Right forelimb (tissue), 1 donor: ENCODE measurements at places on chromosomes 4 and X.

DNA sequence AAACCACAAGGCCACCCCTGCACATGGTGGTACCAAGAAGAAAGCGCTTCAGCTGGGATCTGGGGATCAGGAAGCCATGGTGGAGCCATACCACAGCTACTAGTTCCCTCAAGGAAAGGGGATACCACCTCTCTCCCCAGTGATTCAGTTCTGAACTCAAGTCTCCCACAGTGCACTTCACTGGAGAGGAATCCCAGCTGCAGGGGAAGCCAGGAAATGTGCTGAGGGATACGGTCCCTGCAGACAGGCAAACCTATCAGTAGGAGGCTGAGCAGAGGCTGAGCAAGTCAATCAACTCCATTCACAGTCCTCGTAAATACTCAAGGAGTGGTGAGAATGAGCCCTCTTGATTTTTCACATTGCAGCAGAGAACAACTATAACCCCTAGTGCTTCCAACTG lies 11.0 kb downstream of the TMEM192 start:
- no peak for DNase-seq

DNA sequence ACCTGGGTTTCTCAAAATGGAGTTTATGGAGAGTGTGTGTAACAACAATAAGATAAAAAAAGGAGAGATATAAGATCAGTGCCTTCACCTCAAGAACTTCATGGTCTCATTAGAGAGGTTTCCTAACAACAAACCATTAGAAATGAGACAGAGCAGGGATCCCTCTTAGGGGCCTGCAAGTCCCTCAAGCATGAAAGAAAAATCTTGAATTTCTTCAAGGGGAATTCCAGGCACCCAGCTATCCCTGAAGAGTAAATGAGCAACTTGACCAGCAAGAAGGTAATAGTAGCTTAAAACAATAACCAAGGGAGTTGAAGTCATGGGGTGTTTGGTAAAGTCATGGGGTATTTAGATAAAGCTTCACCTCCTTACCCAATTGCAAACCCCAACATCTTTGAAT lies 49.7 kb upstream of the TLR3 start:
- DNase-seq = no peak

DNA sequence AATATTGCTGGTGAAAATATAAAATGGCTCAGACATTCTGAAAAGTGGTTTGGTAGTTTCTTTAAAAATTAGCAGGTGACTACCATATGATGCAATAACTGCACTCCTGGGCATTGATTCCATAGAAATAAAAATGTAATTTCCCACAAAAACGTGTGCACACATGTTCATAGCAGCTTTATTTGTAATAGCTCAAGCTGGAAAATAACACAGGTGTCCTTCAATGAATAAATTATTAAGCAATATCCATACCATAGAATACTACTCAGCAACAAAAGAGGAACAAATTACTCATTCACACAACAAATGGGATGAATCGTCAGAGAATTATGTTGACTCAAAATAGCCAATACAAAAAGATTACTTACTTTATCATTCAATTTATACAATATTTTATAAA lies 893.7 kb upstream of the SLIT2 start:
- no peak for DNase-seq

- DNase-seq = no peak
Observed at GRCh38 chr4:127685292-127685691, 44.9 kb upstream of the SLC25A31 start.

- DNase-seq = no peak
Observed at GRCh38 chr4:129146639-129147038, 50.7 kb downstream of the C4orf33 start.

DNA sequence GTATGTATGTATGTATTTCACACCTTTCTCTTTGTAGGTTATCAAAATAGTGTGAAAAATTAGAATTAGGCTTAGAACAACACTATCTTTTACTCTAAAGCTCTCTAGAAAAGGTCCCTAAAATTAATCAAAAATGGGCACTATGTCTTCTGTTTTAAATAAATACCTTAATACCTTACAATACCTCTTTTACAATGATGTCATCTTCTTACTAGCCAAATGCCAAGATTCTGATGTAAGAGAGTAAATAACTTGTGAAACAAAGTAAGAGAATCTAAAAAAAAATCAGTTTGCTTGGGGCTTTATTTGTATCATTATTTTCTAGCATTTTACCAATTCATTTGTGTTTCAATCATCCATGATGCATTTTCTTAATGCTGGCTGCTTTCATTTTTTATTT lies 402.2 kb upstream of the MAGEB2 start:
- DNase-seq = no peak

DNA sequence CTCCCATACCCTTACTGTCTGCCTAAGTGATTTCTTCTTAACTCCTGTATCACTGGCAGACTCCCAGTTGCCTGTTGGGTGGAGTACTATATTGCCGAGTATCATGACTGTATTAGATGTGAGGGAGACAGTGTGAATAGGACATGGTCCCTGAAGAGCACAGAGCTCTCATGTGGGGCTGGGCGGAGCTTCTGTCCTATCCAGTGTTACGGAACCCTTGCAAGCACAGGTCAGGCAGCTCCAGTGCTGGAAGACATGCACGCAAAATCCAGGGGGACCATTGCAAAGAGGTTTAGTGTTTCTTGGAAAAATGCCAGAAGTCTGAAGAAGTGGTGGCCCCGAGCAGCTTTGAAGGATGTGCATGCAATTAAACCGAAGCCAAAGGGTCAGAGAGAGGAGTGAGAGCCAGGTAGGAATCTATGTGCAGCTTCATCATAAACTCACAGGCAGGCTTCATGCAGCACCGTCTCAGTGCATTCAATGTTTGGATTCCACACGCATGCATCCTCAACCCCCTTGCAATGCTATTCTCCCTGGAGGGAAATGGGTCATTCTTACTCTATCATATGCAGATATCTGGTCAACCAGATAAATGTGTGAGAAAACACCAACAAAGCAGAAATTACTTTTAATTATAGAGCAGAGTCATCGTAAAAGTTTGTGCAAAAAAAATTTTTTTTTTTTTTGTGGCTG lies 49.7 kb upstream of the DHRSX start:
- DNase-seq = no peak

- peak; percentile 46 for DNase-seq
Observed at GRCh38 chrX:130171446-130172126, at the start of gene RAB33A. Gene RAB33A (plus strand): TSS chrX:130171962. CDS start chrX:130172063, 101 bp downstream.

GRCh38 chr4:7087036-7087435 lies 19.2 kb upstream of the GRPEL1 start:
- no peak for DNase-seq

- DNase-seq = no peak
Observed at GRCh38 chr4:105490523-105490922, 16.7 kb upstream of the PPA2 start.

DNA sequence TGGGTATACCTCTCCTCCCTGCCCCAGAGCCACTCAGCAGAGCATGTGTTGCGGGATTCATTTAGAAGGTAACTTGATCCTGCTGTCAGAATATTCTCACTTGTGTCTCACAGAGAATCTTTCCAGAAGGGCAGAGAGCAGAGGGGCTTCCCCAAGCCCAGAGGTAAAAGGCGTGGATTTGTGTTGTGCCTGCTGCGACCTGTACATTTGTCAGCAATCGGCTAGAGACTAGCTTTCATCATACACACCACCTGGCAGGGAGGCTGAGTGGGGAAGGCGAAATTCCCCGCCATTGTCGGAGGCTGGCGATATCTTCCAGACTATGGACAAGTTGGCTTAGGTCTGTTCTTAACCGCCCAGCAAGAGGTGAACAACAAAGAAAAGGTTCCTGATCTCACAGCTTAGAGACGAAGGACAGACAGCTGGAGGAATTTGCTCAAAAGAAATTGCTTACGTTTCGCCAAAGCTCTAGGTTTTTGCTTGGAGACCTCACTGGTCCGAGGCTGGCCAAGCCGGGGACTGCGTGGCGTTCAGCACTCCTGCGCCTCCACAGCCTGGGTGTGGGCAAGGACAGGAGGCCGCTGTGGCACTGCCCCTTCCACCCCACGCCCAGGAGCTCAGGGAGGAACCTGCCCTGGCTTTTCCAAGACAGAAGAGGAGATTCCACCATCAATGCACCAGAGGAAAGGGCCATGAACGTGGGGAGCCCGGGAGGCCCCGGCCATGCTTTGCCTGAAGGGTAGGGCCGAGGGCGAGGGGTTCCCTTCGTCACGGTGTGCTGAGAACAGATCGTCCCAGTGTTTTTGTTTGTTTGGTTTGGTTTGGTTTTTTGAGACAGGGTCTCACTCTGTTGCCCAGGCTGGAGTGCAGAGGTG lies 69.4 kb downstream of the DCTD start:
- no peak for DNase-seq

DNA sequence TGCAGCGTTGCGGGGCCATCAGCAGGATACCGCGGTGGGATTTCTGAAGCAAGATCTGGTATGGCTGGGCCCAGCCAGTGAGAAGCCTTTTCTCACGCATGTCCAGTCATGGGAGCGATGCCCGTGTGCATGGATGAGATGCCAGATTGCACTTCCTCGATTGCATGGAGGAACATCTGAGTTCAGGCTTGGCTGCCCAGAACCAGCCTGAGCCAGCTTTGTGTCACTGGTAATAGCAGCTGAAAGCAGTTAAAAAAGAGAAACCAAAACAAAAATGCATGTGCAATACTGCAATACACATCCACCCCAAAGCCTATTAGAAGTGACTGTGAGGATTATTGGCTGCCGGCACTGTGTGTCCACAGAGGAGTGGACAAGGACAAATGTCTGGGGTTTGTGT lies 59.3 kb downstream of the PSAPL1 start:
- DNase-seq = no peak

DNA sequence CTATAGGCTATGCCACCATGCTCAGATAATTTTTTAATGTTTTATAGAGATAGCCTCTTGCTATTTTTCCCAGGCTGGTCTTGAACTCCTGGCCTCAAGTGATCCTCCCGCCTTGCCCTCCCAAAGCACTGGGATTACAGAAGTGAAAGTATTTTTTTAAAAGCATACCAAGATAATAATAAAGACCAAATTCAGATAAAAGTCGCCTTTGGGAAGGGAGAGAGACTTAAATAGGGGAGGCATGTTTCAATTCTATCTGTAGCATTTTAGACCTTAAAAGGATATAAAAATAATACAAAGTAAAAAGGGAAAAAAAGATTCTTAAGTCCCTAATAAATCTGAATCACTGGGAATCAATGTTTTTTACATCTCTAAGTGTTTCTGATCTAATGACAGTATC lies 108.9 kb downstream of the AFAP1 start:
- DNase-seq = no peak

DNA sequence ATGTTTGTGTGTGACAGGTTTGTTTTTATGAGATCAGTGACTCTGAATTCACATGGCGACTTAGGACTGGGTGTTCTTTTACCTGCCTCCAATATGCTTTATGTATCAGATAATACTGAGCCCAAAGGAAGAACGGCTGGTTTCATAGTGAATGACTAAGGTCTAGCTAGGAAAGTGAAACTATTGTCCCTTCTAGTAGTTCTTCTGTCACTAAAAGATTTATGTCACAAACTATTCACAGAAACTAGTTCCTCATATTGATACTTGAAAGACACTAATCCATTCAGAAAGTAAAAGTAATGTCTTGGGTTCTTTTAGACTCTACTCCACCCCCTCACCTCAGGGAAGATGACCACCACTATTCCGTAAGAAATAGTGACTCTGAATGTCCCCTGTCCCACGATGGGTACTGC lies 81.7 kb downstream of the EGF start:
- no peak for DNase-seq

- DNase-seq = no peak
Observed at GRCh38 chrX:2954541-2954940, 25.4 kb upstream of the ARSD start.

- DNase-seq = no peak
Observed at GRCh38 chr4:10312568-10312967, 144.7 kb downstream of the ZNF518B start.

DNA sequence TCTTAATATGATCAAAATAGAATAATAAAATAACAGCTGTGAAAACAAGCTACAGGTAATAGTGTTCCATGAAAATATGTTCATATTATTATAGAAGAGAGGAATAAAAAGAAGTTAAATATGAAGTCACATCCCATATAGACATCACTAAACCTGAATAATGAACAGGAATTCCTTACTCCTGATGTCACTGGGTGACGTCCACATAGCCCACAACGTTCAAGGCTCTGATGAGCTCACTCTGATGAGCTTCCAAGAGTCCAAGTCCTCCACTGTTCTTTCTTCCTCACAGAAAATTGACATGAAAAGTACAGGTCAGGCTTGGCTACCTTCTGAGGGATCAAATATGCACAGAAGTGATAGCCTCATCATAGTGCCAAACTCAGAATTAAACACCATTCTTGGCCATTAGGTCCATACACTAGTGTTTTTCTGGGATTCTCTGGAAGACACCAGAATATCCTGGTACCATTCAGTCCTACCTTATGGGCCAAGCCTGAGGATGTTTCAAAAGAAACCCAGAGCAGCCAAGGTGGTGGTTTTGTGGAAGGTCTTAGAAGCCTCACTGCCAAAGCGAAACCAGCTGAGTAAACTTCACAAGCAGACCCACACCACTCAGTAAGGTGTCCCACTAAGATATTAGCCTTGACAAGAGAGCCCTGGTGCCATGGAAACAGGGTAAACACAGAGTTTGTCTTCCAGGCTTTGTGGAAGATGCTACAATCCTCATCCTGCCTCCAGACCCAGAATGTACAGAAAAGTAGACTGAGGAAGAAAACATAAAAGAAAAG lies 138.4 kb upstream of the HHIP start:
- DNase-seq = no peak

- no peak for DNase-seq
Observed at GRCh38 chr4:126775485-126776106, 857.2 kb upstream of the INTU start.

- DNase-seq = no peak
Observed at GRCh38 chr4:41887821-41888686, 47.2 kb upstream of the TMEM33 start.

DNA sequence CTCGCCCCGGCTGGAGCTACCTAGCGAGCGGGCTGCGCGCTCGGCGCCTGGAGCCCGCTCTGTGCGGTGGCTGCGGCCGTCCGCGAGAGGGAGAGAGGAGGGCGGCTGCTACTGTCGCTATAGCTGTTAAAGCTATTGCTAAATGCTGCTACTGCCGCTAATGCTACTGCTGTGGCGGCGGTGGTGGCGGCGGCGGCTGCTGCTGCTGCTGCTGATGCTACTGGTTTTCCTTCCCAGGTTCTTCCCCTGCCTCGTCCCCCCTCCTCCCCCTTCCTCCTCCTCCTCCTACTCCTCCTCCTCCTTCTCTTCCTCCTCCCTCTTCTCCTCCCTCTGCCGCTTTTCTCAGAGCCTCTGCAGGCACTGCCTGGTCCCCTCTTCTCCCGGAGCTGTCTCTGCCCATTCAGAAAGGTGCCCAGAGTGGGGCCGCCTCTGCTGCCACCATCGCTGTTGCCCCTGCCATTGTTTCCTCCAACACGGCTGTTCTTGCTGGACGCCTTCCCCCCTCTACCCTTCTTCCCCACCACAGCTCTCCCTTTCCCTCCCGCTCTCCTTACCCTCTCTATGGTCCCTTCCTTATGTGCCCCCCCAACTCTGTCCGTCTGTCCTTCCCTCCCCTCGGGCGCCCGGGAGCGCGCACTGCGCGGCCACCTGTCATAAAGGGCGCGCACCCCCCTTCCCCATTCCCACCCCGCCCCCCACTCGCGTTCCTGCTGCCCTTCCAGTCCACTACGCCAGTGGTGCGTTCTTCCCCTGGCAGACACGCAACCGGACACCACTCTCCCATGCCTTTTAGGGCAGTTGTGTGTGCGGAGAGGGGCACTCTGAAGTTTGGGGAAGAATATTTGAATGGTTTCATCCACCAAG lies at the start of gene NEXMIF:
Gene NEXMIF, minus strand, starts transcription at position 228 of the 864 bp plus-strand sequence.
- no peak for DNase-seq
